ENCODE measurements at places on chromosomes 5 and 9.

DNA sequence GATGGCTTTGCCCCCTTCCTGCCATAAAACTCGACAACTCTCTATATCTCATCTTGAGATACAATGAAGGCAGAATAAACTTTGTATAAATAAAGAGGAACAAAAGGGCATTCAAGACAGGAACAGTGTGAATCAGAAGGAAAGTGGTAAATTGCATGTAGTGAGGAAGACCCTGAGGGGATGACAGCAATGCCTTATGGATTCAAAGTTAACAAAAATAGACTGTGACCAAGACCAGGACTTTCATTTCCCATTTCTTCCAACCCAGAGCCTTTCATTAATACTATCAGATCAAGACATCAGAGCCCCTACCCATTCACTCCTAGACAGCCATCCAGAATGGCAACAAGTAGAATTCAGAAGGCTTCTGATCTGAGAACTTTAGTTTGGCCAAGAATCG, 46.4 kb upstream of the ZNF462 start:
- DNase-seq, result no peak

DNA sequence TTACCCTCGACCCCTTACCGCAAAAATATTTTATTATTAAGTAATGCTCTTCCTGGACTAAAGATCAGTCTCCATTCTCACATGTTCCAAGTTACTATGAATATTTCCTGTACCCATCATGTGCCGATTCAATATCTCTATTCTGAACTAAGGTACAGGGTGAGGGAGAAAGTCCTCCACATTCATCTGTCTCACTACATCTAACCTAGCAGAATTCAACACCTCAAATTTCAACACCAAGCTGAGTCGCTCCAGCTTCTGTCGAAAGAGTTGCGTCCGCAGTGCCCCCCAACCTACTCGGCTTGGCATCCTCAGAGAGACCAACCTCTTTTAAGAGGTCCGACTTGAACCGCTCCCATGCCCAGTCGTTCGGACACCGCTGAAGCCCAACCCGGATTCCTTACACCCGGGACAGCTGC, 1.0 kb downstream of the CERT1 start:
- no peak for DNase-seq

DNA sequence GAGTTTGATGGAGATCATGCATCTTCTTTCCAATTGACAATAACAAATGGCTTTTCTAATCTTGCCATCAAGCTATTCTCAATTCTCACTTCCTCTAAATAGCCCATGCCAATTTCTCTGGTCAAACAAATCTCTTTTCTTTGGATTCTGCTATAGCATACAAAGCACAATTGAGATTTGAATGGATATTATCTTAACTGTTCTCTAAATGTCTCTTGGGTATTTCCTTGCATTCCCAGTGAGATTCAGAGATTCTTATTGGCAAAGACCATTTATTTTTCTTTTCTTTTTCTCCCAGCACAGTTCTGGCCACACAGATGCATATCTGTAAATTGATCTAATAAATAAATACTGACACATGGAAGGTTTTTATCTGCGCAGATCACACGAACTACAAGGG, at the start of gene OR1N2:
TSS of gene OR1N2 (plus strand) at position 301 of the 400 bp plus-strand sequence. CDS start 100 bp downstream, outside the sequence.
- DNase-seq, result no peak

- no peak for DNase-seq
Measured at GRCh38 chr5:109281136-109281690, 128.6 kb downstream of the PJA2 start.

GRCh38 chr9:91992461-91993041, 42.5 kb upstream of the ROR2 start:
- no peak for DNase-seq

Data from C1 segment of cervical spinal cord (tissue), 14 donors.